ENCODE measurements at places on chromosomes 2 and 18.

DNA sequence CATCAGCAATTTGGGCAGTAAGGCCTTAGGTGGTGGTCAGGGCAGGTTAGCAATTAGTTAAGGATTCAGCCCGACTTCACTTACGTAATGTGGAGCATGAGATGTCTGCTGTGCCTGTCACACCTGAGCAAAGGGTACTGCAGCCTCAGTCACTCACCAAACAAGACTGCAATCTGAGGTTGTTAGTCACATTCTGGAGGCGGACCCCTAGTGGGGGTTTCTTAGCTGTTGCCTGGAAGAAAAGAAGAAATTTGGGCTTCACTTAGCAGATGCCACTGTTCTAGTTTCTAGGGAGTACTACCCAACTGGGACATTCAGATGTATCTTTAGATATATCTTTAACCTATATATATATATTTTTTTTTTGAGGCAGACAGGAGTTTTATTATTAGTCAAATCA lies 529.9 kb downstream of the SLC4A3 start:
- DNase-seq, result no peak

DNA sequence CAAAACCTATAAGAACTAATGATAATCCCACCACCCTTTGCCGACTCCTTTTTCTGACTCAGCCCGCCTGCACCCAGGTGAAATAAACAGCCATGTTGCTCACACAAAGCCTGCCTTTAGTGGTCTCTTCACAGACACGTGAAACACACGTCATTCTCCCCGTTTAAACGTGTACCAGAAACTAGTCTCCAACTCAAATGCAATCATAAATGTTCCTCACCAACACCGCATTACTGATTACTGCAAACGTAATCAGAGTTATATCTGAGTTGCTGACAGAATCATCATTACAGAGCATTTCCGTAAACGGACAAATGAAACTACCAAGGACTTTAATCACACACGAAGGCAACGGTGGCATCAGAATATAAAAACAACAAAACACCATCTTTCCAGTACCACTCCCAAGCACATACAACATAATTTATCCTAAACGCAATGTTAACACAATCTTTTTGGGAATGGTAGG lies 1.9 kb downstream of the CLK1 start:
- no peak for DNase-seq

GRCh38 chr2:19846567-19846966 lies 55.2 kb downstream of the TTC32 start:
- no peak for DNase-seq

- no peak for DNase-seq
Observed at GRCh38 chr18:62412231-62412979, 87.3 kb downstream of the TNFRSF11A start.

- DNase-seq, result no peak
Observed at GRCh38 chr2:172997031-172997430, 78.6 kb upstream of the MAP3K20 start.

- no peak for DNase-seq
Observed at GRCh38 chr2:227504700-227505099, 32.7 kb downstream of the AGFG1 start.

DNA sequence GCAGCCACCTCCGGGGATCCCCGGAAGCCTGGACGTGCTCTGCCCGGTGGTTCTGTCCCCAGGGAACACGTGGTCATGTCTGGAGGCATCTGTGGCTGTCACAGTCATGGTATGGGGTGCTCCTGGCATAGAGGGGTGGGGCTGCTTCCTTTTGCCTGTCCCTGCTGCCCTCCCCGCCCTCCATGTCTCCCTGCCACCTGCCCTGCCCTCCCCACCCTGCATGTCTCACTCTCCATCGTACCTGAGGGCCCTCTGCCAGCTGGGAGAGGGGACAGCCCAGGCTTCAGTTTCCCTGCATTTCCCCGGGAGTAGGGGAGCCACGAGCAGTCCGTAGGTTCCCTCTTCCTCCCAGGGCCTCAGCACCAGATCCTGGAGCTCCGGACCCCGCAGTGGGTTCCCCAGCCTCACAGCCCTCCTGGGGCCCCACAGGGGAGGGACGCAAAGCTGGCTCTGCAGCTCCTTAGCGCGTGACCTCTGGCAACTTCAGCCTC lies 90.0 kb upstream of the CTDP1 start:
- DNase-seq, result no peak

- DNase-seq, result no peak
Observed at GRCh38 chr2:225270861-225271260, 128.6 kb upstream of the NYAP2 start.

DNA sequence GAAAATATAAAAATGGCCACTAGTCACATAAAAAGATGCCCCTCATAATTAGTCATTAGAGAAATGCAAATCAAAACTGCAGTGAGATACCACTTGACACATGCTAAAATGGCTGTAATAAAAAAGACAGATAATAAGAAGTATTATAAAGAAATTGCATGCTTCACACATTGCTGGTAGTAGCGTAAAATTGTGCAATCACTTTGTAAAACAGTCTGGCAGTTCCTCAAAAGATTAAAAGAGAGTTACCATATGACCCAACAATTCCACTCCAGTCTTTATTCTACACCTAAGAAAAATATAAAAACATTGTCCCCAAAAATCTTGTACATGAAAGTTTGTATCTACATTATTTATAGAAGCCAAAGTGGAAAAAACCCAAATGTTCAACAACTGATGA lies 170.6 kb upstream of the FIGN start:
- DNase-seq, result no peak

DNA sequence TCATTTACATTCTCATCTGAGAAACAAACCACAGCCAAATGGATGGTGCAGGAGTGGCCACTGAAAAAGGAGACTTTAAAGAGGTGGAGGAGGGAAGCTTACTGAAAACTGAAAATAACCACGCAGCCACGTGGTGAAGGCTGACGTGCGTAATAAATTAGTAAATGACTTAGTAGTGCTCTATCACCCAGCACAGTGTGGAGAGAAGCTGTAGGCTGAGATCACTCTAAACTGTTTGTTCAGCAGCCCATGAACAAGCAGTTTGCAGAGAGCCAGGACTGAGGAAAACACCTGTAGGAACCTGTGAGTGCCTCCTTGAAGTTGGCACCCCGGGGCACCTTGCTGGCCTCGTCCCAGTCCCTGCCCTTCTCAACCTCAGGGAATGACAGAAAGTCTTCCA lies 193.0 kb downstream of the TXNL1 start:
- no peak for DNase-seq

GRCh38 chr2:101843048-101843447 lies 145.5 kb downstream of the MAP4K4 start:
- no peak for DNase-seq

GRCh38 chr18:58481321-58482180 lies 147.3 kb downstream of the ALPK2 start:
- DNase-seq, result no peak

GRCh38 chr2:66919286-66919685 lies 477.8 kb upstream of the ETAA1 start:
- no peak for DNase-seq

DNA sequence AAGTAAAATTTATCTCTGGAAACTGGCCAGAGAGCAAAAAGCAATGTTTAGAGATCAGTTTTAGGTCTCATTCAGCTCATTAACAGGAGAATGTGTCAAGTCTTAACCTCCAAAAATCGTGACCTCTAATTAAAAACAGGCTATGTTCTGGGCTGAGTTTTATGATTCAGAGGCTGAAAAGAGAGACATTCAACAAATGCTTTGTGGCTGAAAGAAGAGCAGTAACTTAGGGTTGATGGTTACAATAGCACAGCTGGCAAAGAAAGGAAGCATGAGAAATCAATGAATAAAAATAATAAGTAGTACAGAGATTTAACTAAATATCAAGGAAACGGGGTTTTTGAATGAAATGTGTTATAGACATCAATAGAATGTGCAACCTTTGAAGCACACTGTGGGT lies 13.1 kb downstream of the TGIF1 start:
- no peak for DNase-seq

GRCh38 chr2:116696903-116697302 lies 1117.6 kb upstream of the DDX18 start:
- no peak for DNase-seq

- DNase-seq, result no peak
Observed at GRCh38 chr2:50014168-50014567, 859.9 kb upstream of the FSHR start.

GRCh38 chr2:186984966-186985365 lies 136.0 kb upstream of the ZSWIM2 start:
- no peak for DNase-seq

GRCh38 chr2:6993936-6994335 lies 76.7 kb downstream of the RNF144A start:
- DNase-seq, result no peak

DNA sequence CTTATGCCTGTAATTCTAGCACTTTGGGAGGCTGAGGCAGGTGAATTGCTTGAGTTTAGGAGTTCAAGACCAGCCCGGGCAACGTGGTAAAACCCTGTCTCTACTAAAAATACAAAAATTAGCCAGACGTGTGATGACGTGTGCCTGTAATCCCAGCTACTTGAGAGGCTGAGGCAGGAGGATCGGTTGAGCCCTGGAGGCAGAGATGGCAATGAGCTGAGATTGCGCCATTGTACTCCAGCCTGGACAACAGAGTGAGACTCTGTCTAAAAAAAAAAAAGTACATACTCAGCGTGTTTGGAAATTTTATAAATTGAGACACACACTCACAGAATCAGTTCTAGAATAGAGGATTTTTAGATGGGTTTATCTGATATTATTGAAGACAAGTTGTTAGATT lies 17.1 kb upstream of the GIGYF2 start:
- no peak for DNase-seq

- DNase-seq, result no peak
Observed at GRCh38 chr2:15050483-15050882, 418.0 kb downstream of the LRATD1 start.

DNA sequence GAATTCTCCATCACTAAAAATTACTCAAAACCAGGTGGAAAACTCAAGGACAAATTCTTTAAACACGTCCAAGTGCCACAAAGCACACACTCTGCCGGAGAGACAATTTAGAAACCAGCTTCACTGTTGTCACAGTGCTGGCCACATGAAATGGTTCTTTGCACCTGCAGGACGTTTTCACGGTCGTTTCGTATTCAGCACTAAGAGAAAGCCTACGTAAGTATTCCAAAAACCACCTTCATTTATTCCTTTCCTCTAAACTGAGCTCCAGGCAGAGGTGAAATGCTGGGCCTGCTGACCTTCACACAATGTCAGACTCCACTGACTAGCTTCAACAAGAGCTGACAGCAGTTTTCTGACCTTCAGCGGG lies 680 bp downstream of the ATP5F1A start:
- DNase-seq, result no peak
